Upper lobe of right lung (tissue), 1 donor: ENCODE measurements at places on chromosomes 4 and X.

- DNase-seq = no peak
Measured at GRCh38 chr4:98624642-98625041, 33.8 kb downstream of the TSPAN5 start.

DNA sequence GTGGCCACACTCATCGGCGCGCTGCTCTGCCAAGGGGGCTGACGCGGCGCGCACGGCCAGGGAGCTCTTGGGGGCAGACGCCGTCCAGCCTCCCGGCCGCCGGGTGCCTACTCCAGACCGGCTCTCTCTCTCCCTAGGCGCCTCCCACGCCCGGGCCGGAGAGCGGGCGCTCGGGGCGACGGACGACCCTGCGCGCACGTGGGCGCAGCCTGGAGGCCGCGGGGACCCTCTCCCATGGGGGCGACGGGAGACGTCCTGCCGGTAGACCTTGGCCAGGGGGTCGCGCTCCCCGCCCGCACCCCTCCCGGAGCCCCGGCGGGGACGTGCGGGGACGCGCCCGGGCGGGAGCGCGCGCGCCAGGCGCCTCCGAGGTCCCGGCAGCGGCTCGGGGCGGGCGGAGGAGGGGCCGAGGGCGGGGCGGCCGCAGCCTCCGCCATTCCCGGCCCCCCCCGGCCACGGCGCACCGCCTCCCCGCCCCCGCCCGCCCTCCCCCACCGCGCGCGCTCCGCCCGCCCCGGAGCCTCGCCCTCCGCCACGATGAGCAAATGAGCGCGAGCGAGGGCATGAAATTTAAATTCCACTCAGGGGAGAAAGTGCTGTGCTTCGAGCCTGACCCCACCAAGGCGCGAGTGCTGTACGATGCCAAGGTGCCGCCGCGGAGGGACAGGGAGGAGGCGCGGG lies at the start of gene MSL3:
Gene MSL3, plus strand, starts transcription at position 519 of the 681 bp plus-strand sequence. Its CDS starts 27 bp downstream, at position 546.
- peak; percentile 85 for DNase-seq

DNA sequence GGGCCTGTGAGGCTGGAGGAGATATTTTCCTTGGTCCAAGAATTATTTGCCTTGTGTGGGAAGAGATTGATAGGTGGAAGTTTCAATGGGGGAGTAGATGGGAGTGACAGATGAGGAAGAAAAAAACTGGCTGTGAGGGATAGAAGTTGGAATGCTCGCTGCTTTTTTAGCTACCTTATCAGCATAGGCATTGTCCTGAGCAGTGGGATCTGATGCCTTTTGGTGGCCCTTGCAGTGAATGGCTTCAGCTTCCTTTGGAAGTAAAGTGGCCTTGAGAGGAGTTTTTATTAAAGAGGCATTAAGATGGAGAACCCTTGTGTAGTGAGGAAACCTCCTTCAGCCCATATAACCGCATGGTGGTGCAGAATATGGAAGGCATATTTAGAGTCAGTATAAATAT lies 16.0 kb downstream of the KLKB1 start:
- no peak for DNase-seq

- DNase-seq = no peak
Measured at GRCh38 chr4:1732911-1733310, 11.6 kb downstream of the TACC3 start.

DNA sequence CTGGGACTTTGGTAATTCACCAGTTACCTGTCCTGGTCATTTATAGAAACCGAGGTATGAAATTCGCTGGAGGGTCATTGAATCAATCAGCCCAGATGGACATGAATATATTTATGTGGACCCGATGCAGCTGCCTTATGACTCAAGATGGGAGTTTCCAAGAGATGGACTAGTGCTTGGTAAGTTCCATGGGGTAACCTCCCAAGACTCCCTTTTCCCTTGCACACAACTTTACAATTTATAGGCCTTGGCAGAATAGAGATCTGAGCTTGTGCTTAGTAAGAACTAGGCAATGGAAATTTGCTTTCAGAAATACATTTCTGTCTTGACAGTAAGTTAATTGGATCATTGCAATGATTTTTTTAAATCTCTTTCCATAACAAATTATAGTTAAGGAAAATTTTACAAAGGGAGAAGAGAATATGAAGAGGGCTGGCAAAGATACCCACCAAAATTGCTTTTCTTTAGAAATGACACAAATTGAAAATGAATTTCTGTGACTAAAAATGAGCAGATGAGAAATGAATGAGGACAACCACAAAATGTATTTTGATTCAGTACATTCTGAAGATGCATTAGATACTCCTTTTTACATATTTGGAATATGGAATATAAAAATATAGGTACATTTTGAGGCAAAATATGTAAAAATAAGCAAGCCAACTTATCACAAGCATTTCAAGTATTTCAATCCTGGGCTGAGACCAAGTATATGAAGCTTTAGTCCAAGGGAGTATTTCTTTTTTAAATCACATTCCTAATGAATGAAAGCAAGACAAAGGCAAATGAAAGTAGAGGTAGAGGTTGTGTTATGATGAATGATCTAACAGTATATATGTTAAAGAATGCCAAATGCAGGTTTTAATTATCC lies 45.9 kb downstream of the PDGFRA start:
- DNase-seq = no peak

DNA sequence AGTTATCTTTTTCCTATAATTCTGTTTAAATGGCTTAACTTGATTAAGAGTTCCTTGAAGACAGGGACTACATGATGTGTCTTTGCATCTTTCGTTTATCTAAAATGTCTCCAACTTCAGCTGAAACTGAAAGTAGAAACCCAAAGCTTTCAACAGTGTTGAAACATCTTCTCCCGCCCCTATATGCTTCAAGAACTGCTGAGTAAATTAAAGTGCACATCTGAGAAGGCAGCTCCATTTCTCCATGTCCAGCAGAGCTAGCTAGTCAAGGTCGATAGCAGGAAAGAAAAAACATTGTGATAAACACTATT lies 185.7 kb upstream of the TBL1X start:
- no peak for DNase-seq

GRCh38 chrX:77442728-77443127 lies 4.5 kb upstream of the FGF16 start:
- DNase-seq = no peak

GRCh38 chrX:40091691-40092421 lies 5.9 kb downstream of the BCOR start:
- DNase-seq = peak; percentile 65

DNA sequence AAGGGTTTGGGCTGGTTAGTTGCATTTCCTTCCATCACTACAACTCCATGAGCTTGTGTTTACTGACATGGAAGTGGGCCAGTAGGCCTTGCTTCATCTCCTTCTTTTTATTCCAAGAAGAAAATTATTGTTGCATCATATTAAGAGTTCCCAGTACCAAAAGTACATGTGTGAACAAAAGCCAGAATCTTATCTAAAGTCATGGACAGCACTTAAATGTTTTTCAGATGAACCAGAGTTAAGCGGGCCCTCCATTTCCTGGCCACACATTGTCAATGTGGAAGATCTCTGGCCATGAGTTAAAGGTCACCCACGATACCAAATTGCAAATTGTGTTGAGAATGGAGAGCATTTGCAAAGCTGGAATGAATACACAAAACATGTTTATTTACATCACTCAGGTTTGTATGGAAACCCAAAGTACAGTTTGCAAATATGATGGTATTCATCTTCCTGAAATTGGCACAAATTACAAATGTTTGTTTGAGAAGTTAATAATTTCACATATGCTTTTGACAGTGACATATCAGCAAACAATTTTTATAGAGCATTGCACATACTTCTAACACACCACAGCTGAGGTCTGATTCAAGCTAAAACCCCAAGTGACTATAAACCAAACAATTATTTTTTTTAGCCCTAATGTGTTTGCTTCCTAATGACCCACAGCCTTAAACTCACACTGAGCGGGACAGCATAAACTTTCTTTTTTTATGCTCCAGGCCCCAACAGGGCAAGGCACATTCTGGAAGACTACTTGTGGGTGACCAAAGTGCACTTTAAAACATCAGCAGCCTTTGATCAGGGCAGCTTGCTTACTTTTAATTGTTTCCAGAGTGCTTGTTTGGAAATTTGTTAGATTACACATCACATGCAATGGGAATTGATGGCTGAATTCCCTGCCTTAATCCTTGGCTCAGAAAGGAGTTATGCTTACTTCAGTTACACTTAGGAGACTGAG lies 502.9 kb upstream of the SLIT2 start:
- DNase-seq = no peak

GRCh38 chr4:168667376-168667775 lies 170.5 kb downstream of the PALLD start:
- DNase-seq = no peak

DNA sequence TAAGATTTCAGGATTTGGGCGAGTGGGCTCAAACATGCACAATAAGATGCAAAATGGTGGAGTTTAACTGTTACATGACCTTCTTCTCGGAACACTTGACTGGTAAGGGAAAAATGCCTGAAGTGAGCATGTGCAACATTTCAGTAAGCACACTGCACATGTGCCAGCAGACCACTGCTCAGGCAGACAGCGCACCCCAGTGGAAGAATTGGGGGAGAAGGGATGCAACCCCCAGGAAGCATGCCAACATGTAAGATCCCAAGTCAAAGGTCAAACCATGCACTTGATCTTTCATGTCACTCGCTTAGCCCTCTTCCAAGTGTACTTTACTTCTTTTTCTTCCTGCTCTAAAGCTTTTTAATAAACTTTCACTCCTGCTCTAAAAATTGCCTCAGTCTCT lies 256.3 kb downstream of the CENPC start:
- no peak for DNase-seq

DNA sequence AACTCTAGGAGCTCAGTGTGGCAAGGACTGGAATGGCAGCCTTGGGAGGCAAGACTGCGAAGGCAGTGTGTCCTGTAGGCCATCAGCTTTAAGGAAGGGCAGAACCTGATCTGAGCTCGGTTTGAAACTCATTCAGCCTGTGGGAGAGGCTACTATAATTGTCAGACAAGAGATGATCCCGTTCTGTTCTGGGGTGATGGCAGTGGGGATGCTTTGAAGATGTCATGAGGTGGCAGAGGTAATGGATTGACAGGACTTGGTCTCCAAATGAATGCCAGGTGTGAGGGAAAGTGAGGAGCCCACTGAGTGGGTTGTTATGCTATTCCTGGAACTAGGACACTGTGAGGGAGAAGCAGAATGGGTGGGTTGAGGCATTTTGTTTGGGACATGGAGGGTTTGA lies 144.9 kb downstream of the PJA1 start:
- no peak for DNase-seq

DNA sequence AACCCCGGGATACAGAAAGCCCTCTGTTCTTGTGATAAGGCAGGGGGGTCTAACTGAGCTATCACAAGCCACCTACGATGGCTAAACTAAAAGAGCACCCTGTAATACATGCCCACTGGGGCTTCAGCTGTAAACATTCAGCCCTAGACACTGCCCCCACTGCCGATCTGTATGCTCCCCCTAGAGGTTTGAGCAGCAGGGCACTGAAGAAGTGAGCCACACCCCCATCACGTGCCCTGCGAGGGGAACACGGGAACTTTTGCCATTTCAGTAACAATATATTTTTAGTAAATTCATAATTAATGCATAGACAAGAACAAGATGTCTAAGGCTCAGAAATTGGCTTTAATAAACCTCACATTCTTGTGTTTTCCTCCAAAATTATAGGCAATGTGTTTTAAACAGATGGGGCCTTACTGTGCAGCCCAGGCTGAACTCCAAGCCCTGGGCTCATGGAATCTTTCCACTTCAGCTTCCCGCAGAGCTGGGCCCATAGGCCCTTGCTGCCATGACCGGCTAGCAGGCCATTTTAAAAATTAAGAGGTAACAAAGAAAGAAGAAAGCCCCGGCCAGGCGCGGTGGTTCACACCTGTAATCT lies 235.3 kb upstream of the SFRP2 start:
- DNase-seq = no peak

GRCh38 chr4:149784018-149784417 lies 31.6 kb downstream of the IQCM start:
- no peak for DNase-seq

GRCh38 chrX:133497356-133497755 lies 82.1 kb upstream of the GPC4 start:
- DNase-seq = no peak

GRCh38 chrX:108313669-108314068 lies 124.6 kb downstream of the COL4A6 start:
- DNase-seq = no peak

- DNase-seq = no peak
Measured at GRCh38 chr4:39715788-39716187, 17.9 kb downstream of the UBE2K start.

DNA sequence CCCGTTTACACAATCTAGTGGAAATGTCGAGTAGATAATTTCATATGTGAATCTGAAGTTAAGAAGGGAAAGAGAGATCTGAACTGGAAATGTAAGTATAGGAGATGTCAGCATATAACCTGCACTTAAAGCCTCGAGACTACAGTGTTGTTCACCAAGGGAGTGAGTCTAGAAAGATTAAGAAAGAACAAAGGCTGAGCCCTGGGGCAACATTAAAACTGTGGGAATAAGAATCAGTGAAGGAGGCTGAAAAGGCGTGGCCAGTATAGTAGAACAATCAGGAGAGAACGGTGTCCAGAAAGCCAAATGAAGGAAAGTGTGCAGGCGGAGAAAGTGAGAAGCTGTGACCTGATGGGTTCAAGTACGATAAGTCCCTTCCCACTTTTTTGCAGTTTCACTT lies 118.8 kb upstream of the TENM3 start:
- DNase-seq = no peak

DNA sequence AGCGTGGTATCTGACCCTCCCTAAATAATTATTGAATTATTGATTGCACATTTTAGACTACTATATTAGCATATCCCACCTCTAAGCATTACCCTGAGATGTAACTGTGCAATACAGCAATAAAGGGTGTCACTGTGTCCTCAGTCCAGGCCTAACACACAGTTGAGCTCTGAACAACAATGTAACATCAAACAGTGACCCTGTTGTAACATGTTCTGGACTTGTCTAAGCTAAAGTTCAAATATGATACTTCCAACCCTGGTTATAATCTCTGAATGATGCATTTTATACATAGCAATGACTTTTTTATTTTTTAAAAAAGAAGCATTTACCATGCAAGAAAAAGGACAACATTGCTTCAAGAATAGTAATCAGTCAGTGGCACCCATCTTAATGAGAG lies 61.6 kb upstream of the DMD start:
- no peak for DNase-seq
